Renal cortical epithelial cell (primary cell): ENCODE measurements at places on chromosomes 2 and 18. TPM values are rescaled to one million over a fixed set of nuclear protein-coding genes. Genes with fewer than 3 reads are reported as not detected.

GRCh38 chr2:181891258-181891965 lies at the start of gene ITPRID2:
TSS of gene ITPRID2 (plus strand) at chr2:181891730. CDS start at chr2:181892067, 337 bp downstream.
- DNase-seq: peak; percentile 56

DNA sequence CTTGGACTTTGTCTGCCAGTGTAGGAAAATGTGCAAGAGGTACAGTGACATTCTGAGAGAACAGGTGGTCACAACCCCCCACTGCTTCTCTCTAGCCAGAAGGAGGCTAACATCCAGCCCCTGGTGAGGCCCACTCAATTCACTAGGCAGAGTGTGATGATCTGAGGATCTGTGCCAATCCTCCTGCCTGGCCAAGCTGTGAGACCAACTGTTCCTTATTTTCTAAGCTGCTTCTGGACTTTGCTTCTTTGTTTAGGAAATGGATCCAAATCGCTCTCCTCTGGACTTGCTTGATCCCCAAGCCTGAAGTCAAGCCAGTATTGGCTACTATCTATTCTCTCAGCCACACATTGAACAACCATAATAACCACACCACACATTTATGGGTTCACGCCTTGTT lies 202.8 kb downstream of the PIK3C3 start:
- DNase-seq: no peak

DNA sequence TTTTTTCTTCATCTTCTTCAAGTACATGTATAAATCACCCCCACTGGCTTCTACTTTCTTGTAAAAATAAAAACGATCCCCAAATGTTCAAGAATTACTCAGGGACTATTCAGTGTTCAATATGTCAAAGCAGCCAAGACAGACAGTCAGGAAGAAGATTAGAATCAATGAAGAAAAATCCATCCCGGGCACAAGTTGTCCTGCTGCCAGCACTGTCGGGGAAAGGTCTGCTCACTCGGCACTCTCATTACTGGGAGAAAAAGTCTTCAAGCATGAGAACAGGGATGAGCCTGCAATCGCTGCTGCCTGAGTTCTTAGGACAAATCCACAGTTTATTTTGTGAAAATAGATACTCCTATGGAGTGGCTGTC lies 482.8 kb upstream of the KLHL29 start:
- DNase-seq: no peak

GRCh38 chr2:96580771-96581170 lies 44.2 kb downstream of the ARID5A start:
- DNase-seq: peak; percentile 29

DNA sequence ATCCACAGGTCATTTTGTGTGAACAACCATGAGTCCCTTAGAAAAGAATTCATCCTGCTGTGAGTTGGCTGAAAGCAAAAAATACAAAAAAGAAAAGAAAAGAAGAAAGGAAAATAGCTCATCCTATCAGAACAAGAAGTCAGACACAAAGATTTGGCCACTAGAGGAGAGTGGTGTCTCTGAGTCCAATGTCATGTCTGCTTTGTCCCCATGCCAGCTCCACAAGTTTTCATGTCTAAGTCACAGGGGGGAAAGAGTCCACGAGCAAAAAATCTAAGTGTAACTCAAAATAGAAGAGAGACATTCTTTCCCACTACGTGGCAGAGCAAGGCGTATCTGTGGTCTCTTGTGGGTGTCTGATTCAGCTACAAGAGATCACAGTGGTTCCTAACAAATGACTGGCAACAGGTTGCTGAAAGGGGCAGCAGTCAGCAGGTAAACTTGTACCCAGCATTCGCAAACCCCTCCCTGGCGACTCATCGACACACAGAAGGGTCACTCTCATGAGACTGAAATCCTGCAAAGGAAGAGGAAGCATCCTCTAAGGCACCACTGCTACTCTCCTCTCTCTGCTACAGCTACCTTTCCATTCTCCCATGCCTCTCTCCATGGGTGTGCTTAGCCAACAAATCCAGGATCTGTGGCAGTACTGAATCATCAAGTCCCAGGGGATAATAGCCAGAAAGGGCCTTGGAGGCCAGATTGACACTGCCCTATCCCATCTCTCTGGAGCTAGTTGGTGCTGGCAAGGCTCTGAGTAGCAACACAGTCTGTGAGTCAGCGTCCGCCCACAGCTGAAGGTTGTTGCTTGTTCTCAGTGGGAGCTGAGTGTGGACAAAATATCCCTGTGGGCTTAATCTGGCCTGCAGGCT lies 123.0 kb upstream of the SLC39A10 start:
- DNase-seq: peak; percentile 96

The TMEFF2 gene
- total RNA-seq: not detected in 2 replicates

The CCDC148 gene
- total RNA-seq: 4.9 and 16.0 TPM in 2 replicates

The DPP4 gene
- 65.7 and 374 TPM in 2 replicates for total RNA-seq

The DSG1 gene
- not detected in 2 replicates for total RNA-seq
